ENCODE measurements at places on chromosomes 13 and 19.

GRCh38 chr13:25218019-25218418, 45.9 kb upstream of the AMER2 start:
- DNase-seq: no peak

GRCh38 chr13:37144661-37145060, 39.2 kb upstream of the CSNK1A1L start:
- DNase-seq: no peak

GRCh38 chr19:12953138-12953798, 3.8 kb downstream of the GADD45GIP1 start:
- no peak for DNase-seq

DNA sequence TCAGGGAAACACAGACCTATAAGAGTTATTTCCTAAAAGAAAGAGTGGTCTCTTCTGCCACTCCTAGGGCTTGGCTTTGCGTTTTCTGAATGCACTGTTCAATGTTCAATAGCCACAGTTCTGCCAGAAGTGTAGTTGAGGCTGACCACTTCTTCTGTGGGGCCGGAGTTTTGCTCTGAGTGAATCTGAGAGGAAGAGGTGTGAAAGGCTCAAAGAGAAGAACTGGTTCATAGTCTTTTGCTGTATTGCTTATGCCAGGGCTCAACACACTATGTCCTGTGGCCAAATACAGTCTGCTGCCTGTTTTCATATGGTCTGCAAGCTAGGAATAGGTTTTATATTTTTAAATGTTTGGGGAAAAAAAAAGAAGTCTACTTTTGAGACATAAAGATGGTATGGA, 128.2 kb downstream of the STOML3 start:
- DNase-seq: no peak

GRCh38 chr13:113934576-113934975, 39.3 kb downstream of the C13orf46 start:
- DNase-seq: no peak

DNA sequence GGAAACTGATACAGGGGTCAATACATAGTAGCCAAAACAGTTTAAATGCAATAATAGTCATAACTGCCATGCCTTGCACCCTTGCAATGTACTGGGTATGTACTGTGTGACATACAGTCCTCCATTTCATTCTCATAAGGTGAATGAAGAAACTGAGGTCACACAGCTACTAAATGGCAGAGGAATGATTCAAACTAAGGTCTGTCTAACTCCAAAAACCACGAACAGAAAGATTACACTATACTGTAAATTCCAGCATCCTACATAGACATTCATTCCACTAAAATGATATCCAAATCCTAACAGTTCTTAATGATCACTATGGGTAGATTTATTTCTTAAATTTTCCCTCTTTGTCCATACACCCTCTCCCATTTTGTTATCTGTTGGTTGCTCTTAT, 238.1 kb upstream of the SERP2 start:
- no peak for DNase-seq

GRCh38 chr13:25286308-25286968, 850 bp downstream of the MTMR6 start:
- DNase-seq: no peak

GRCh38 chr19:8342684-8343482, at the start of gene KANK3:
Gene KANK3, minus strand, starts transcription at chr19:8343262. Its CDS starts 5,434 bp downstream, at chr19:8337828.
- DNase-seq: no peak

GRCh38 chr13:27321468-27322431, 51.1 kb downstream of the RASL11A start:
- no peak for DNase-seq

GRCh38 chr19:7772752-7773291, 9.8 kb downstream of the CLEC4M start:
- DNase-seq: no peak

DNA sequence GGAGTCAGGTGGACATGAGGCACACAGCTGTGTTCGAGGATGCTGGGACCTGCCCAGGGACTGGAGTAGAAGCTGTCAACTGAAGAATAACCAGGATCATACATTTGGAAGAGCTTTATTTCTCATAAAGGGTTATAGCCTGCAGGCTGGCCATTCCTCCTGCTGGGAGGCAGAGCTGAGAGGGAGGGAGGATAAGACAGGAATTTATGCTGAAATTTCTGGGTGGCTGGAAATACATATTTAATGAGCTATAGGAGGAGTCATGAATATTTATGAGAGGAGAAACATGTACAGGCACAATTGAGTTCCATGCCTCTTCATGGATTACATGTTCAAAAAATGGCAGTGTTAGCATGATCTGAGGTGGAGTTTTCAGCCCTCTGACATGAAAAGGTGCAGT, 151.9 kb downstream of the SHISA2 start:
- DNase-seq: no peak

DNA sequence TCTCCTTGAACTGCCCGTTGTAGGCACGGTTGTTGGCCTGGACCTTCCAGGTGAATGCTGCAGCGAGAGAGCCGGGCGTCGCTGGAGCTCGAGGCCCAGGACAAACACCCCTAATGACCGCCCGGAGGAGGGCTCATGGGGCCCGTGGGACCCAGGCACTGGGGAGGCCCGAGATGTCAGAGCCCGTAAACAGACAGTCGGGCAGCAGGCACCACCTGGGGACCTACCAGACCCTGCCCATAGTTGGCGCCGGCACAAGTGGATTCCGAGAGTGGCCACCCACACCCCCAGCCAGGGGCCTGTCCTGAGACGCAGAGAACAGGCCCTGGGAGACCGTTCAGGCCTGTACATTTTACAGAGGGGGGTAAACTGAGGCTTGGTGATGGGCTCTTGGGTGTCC, 2.4 kb downstream of the ATP8B3 start:
- DNase-seq: no peak

DNA sequence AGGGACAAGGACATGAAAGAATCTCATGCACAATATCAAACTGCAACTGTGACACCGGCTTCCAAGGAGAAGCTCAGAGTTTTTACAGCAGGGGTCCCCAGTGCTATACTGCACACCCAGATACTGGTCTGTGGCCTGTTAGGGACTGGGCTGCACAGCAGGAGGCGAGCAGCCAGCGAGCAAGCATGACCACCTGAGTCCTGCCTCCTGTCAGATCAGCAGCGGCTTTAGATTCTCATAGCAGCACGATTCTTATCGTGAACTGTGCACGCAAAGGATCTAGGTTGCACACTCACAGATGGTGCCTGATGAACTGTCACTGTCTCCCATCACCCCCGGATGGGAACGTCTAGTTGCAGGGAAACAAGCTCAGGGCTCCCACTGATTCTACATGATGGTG, 13.1 kb upstream of the CD22 start:
- DNase-seq: no peak

DNA sequence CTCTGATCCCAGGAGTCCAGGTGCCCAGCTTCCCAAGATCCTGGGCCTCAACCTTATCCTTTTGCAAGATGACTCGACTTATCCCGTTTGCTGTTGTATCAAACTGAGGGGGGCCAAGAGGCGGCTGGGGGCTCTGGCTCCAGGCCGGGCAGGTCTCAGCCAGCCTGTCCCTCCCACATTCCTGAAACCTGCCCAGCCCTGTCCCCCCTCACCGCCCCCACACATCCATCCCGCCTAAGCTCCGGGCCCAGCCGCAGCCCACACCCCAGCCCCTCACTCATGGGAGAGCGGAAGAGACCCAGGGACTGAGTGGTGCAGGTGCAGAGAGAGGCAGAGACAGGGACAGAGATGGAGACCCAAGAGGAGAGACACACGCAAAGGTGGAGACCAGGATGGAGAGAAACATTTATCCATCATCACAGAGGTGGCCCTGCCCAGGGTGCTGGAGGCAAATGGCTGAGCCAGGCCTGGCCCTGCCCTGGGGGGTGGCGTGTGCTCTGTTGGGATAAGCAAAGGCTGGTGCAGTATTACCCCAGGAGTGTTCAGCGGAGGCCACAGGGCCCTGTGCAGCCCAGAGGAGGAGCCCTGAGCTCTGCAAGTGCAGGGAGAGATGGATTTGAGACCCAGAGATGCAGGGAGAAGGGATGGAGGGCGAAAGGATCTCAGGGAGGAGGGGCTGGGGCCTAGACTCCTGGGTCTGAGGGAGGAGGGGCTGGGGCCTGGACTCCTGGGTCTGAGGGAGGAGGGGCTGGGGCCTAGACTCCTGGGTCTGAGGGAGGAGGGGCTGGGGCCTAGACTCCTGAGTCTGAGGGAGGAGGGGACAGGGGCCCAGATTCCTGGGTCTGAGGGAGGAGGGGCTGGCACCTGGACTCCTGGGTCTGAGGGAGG, 1.6 kb downstream of the BCAM start:
- DNase-seq: no peak

DNA sequence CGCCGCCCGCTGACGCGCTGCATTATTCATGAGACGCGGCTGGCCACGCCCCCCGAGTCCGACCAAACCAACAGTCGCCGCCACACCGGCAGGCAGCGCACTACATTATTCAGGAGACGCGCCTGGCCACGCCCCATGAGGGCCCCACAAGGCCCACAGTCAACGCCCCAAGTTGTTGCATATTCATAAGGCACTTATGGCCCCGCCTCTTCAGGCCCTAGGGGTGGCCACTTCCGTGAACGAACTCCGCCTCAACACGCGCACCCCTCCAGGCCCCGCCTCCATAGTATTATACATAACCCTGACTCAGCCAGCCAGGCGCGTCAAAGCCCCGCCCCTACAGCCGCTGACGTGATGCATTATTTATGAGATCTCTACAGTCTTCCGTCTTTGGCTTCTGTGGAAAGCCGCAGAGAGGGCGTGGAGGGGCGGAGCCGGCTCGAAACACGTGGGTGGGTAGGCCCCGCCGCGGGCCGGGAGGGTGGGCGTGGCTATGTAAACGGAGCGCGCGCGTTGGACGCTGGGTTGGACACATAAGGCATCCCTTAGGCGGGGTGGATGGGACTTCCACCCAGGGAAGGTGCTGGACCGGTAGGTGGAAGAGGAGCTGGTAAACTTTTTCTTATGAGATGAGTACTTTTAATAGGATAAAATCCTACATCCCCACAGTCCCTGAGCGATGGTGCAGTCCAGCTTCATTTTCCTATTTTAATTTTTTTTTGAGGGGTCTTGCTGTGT, 423 bp upstream of the ELL start:
- peak; percentile 98 for DNase-seq

DNA sequence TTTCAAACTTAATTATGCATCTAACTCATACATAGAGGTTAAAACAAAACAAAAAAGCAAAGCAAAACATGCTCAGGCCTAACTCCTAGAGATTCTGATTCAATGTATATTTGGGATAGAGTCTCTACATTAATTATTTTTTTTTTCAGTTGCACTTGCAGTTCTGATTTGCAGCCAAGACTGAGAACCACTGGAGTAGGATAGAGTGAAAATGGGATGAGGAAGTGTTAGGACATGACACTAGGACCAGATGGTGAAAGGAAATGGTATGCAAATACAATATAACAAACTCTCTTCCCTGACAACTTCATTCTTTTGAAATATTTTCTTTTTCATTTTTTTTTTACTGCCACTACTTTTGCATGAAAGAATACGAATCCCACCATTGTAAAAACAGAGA, 1.8 kb downstream of the CCDC122 start:
- DNase-seq: no peak

DNA sequence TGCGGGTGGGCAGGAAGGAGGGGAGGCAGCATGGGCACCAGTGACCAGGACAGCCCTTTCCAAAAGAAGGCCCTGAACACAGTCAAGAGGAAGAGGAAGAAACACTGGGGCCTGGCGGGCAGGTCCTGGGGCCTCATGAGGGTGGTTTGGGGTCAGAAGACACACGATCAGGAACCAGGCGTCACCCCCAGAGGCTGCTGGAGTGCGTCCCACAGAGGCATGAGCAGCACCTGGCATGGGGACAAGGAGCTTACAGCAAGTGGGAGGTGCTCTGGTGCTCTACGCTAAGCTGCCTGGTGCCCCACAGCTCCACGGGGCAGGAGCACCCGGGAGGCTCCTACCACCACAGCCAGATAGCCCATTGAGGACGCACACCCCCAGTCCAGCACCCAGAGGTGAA, 20.0 kb downstream of the ELL start:
- no peak for DNase-seq

GRCh38 chr13:111905609-111905945, 161.4 kb upstream of the SOX1 start:
- DNase-seq: no peak

GRCh38 chr19:5104871-5105351, 136.0 kb downstream of the KDM4B start:
- DNase-seq: no peak

GRCh38 chr19:4369109-4369887, 25.9 kb downstream of the MPND start:
- DNase-seq: no peak

DNA sequence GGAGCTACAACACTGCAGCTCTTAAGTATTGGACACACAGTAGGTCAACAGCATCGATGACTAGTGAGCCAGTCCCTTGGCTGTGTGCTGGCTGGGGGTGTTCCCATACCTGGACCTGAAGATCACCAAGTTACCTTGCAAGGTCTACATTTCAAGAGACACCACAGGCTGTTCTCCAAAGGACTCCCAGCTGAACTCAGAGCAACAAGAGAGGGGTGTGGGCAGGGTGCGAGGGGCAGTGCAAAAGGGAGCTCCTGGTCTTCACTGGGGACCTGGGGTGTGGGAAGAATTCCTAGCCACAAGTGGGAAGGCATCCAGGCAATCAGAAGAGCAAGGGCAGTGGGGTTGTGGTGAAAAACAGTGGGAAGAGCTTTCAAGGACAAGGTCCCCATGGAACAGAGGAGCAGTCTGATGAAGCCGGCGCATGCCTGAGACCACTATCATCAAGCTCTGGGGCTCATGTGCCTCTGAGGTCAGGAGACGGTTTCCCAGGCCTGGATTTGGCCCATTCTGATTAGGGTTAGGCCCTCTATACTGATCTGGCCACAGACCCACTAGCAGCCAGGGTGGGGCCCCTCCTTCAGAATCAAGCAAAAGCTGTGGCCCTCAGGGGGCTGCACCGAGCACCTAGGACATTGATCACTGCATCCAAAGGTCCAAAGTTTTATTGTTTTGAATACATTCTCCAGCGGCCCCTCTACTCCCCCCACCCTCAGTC, 4.7 kb upstream of the GSK3A start:
- DNase-seq: no peak

DNA sequence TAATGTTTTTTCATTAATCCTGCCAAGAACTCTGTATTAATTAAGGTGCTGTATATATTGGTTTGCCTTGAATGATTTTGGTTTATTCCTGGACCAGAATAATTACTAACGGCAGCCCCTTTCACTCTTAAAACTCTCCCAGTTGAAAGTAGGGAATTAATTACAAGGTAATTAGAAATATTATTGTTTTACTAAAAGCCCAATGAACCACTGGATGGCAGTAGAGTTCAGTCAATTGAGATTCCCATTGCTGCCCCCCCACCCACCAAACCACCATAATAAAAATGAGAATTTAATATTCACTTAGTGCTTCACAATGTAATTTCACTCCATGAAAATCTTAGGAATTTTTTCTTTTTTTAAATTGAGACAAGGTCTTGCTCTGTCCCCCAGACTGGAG, 13.7 kb downstream of the WBP4 start:
- DNase-seq: no peak

Data from NCI-H2107 (cell line).